ENCODE measurements at places on chromosomes 7 and 10. TPM values are rescaled to one million over a fixed set of nuclear protein-coding genes. Genes with fewer than 3 reads are reported as not detected.

SNX10 gene
- total RNA-seq: 14.0 TPM

ANKRD22 gene
- 1.0 TPM for total RNA-seq

MKRN1 gene
- 38.8 TPM for total RNA-seq

SP8 gene
- total RNA-seq: not detected

ACSM6 gene
- not detected for total RNA-seq

DNA sequence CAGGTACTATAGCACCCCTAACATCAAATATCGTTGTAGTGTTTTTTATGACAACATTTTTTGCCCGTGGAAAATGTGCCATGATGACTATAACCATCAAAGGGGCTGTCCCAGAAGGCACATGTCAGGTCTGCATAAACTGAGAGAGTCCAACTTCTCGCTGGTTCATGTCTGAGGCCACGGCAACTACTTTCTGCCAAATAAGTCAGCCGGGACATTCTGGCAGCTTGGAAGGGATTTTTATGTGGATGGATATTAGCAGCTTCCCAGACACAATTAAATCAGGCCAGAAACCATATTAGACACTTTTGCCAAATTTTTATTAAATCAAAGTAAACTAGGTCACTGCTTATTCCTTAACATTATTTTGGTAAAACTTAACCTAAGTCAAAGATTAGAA is 477.4 kb upstream of the FZD8 start:
- DNase-seq: no peak

DNA sequence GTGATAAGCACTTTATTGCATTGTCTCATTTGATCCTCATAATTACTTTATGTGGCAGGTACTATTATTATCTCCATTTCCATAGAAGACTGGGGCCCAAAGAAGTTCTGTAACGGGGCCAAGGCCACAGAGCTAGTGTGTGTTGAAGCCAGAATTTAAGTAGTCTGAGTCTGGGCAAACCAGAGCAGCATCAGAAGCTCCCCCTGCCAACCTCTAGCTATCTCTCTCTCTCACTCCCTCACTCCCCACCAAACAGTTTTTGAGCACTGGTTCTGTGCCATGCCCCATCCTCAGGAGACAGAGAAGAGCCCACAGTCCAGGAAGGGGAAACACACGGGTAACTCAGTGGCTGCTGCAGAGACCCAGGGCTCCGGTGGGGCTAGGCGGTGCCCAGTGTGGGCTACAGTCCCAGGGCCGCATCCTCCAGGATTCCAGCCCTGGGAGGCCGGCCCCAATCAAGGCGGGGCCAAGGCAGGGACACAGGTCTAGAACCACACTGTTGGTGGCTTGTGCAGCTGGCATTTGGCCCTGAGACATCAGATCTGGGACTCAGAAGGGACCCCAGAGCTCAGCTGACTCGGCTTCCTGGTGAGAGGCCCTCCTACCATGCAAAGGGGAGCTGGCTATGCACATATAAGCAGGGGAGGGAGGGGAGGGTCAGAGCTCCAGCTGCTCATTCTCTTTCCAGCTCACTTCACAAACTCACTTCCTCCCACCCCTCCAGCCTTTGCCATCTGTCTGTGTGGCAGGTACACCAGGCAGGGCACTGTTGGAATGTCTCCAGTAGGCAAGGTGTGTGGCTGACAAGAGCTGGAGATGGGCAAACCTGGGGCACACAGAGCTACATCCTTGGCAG is 34.4 kb downstream of the COL13A1 start:
- no peak for DNase-seq

DNA sequence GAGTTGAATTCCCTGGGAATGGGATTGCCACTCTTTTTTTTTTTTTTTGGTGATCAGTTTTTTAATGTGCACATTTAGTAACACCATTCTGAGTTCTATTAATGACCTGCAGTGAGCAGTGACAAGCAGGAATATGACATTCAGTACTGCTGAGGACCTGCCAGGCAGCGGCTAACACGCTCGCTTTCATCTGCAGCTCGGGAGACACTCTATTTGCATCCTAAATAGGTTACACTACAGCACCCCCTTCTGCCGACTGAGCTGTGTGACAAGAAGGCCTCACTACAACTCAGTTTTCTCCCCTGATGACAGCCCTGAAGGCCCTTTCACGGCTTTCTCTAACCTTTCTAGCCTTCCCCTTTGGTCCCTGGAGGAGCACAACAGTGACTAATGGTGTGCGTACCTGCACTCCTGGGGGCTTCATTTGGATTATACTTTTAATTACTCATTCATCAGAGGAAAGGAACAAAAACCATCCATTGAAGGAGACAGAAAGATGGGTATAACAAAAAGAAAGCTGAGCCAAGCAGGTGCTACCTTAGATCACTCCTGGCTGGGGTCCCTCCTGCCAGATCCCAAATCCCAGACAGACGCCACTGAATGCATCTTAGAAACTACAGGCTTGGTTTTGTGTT is 872.4 kb downstream of the LRMDA start:
- peak; percentile 44 for DNase-seq

GRCh38 chr7:37771801-37772200 is 76.6 kb upstream of the NME8 start:
- DNase-seq: no peak

DNA sequence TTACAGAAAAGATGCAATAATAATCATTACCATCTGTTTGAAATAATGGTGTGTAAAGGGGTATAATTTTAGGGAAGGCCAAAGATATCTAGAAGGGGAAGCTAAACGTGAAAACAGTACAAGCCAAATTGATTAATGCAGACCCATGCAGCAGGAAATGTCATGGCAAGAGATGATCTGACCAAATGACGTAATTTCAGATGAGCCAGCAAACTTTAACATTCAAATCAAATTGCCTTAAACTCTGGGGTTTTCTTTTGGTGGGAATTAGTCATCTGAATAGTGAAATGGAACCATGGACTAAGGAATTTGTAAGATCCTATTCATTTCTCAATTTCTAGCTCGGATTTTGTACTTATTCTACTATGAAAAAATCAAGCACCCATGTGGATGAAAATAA is 21.4 kb upstream of the SCIN start:
- no peak for DNase-seq

DNA sequence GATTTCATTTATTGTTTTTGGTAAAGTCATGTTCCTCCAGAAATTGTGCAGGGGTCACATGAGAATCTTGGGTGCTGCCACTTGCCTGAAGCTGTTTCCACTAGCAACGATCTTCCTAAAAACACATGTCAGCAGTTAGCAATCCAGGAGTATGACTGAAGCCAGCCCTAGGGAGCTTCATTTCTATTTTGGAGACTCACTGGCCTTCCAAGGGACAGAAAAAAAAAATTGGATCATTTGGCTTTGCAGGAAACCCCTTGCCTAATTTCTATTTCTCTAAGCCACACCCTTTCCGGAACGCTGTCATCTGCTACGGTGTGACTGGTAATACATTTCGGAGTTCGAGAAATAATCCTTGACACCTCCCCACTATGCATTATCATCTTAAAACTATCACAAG is 204.7 kb downstream of the TAX1BP1 start:
- no peak for DNase-seq

- no peak for DNase-seq
These were observed 52.6 kb upstream of the CYP2C8 start for GRCh38 chr10:95121904-95122303.

GRCh38 chr7:157089100-157089610 is 49.6 kb upstream of the UBE3C start:
- DNase-seq: no peak

DNA sequence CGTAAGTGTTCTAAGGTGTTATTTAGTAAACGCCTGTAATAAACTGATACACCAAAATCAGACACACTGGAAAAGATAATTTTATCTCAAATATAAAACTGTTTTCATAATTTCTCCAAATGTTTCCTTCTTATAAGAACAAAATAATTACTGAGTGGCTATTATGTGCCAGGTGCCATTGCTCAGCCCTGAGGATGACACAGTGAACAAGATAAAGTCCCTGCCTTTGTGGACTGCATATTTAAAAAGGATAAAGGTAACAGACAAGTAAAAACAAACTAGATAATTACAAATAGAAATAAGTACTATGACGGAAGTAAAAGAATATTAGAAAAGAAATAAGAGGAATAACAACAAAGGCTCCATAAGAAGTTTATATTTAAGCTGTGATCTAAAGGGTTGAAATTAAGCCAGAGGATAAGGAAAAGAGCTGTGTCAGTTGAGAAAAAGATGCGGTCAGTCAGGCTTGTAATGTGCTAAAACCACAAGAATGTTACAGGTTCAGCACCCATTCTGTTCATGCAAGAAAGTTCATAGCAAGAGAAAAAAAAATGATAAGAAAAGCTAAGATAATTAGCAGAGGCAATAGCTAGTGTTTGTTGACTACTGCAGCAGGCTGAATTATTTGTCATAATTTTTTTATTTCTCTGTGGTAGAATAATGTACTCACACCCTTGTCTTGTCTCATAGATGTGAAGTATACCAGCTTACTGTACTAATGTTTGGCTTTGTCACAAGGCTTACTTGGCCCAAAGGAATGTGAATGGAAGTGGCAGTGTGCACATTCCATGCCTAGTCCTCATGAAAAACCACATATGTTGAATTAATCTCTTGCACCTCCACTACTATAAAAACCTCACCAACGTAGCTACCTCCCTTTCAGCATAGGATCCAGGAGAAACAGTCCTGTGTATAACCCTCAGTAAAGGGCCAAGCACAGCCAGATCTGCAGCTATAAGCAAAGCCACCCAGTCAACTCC is 75.1 kb downstream of the CRPPA start:
- no peak for DNase-seq

- no peak for DNase-seq
These were observed 56.9 kb upstream of the TNS3 start for GRCh38 chr7:47638679-47639315.

- DNase-seq: no peak
These were observed 23.4 kb downstream of the CAMK2G start for GRCh38 chr10:73850863-73851461.

DNA sequence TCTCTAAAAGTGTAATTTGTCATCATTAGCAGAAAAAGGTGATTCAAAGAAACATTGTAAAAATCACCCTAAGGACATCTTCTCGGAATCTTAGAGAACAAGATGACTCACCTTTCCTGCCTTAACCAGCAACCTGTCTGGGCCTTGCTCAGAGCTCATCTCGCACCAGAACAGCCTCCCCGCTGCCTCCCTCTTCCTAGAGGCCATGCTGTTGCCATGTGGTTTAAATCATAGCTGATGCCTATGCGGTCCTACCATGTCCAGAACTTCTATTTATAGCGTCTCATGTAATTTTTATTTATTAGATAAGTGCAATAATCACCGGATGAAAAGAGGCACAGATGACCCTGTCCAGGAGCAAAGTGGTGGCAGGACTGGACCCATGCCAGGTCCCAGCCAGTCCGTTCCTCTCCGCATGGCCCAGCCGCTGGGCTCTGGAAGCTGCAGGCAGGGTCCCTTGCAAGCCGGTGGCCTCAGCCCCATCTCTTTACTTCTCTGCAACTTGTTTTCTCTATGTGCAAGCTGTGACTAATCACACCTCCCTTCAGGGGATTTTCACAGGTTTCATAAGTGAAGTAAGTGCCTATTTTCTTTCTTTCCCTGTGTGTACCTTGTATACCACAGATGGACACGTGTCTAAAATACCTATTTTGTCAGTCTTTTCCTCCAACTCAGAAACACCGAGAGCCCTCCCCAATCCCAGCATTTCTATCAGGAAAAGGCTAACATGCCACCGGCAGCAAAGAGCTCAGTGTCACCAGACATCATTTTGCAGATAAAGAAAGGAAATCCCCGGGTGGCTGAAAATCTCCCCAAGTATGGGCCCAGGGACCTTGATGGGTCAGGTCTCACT is 27.1 kb downstream of the KLF6 start:
- no peak for DNase-seq

- no peak for DNase-seq
These were observed 218.6 kb downstream of the KCNMA1 start for GRCh38 chr10:77419056-77419455.

- DNase-seq: no peak
These were observed 193.1 kb upstream of the POM121L12 start for GRCh38 chr7:52842202-52842900.

GRCh38 chr10:52337225-52337624 is 23.1 kb downstream of the DKK1 start:
- DNase-seq: no peak

DNA sequence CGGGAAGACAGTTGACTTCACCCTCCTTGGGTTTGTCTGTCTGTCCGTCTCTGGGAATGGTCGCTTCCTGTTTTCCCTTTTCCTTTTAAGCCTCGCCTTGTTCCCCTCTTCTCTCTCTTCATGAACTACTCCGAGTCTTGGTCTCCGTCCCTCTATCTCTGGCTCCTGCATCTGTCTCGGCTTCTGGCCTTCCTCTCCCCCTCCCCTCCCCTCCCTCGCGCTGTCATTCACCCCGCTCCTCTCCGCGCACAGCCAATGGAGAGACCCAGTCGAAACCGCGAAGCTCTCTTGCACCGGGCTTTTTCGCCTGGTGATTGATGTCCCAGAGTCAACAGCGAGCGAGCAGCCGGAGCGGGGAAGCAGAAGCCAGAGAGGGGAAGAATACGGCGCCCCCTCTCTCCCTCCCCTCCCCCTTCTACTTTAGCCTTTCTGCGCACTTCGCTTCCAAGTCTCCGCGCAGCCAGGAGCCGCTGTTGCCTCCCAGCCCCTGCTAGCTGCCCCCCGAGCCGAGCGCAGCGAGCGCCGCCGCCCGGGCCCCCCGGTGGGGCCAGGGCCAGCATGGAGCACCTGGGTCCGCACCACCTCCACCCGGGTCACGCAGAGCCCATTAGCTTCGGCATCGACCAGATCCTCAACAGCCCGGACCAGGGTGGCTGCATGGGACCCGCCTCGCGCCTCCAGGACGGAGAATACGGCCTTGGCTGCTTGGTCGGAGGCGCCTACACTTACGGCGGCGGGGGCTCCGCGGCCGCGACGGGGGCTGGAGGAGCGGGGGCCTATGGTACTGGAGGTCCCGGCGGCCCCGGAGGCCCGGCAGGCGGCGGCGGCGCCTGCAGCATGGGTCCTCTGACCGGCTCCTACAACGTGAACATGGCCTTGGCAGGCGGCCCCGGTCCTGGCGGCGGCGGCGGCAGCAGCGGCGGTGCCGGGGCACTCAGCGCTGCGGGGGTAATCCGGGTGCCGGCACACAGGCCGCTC is at the start of gene TLX1:
TLX1 (plus strand) TSS at position 317 of the 978 bp plus-strand sequence; CDS start at position 559, 242 bp downstream.
- no peak for DNase-seq

DNA sequence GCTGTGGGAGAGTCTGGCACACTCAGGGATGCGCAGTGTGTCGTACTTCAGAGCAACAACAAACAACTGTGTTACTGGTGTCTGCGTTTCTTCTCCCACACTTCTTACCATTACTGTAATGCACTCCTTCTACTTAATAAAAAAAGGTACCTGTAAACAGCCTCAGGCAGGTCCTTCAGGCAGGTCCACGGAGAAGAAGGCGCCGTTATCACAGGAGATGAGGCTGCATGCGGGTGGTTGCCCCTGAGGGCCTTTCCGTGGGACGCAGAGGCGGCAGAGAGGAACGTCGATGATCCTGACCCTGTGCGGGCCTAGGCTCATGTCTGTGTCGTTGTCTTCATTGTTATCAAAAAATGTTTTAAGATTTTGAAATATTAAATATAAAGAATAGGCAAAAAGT is 29.4 kb downstream of the NKX6-2 start:
- DNase-seq: no peak

DNA sequence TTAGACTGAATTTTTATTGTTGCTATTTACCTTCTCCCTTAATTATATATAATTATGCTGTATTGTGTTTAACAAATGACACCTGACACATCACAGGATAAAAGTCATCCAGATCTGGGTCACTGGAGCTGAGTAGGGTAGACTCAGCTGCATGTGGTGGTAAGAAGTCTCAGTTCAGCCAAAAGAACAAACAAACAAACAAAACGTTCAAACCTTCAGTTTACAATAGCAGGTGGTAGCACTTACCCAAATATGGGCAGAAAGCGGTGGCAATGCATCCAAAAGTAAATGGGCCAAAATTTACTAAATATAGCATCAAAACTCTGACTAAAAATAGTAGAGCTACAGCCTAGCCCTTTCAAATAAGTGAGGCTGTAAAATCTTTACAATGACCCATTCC is 42.2 kb downstream of the ZWINT start:
- no peak for DNase-seq
